ENCODE measurements at places on chromosomes 4 and X.

GRCh38 chrX:14851526-14851925, 21.3 kb downstream of the FANCB start:
- no peak for DNase-seq

DNA sequence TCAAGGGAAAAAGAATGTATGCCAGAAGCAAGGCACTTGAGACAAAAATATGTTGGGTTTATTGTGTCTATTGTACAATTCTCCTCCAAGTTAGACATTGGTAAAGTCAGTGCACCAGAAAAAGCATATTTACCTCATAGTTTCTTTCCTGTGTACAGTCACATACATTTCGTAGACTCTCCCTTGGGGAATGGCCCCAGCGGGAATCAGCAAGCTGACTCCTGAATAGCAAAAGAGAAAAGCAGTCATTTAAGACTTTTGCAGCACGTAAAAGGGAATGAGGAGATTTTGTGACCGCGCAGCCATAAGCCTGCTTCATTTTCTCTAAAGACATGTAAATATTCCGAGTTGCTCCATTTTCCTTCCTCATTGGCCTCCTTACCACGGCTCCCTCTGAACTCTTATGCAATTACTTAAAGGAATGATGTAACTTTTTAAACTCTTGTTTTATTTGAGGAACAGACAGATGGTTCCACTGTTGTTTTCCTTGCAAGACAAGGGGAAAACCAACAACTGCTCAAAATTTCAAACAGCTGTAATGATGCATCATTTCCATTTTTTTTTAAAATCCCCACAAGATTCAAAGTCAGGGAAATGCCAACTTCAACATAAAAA, 332.7 kb downstream of the UNC5C start:
- DNase-seq = no peak

DNA sequence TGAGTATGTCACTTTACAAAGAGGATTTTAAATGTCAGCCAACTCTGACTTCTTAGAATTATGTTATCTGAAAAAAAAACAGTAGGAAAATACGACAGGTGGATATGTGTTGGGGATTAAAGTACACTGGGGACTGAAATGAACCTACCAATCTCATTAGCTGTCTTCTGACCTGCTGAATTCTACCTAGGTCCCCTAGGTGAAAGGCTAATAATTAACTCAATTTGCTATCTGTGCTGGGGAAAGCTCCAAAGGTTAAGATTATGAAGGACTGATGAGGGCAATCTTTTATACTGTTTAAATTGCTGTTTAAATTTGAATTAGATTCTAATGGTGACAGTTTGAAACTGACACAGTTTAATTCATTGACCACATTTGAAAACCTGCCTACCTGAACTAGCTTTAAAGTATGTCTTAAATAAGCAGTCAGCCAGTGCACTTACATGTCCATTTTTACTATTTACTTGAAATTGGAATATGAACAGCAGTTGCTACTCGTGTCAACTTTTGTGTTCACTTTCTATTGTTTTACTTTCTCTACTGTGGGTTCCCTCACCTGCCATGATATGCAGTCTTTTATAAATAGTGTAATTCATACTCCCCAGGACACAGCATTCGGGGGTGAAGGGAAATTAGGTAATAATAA, 977.3 kb downstream of the C4orf33 start:
- no peak for DNase-seq

DNA sequence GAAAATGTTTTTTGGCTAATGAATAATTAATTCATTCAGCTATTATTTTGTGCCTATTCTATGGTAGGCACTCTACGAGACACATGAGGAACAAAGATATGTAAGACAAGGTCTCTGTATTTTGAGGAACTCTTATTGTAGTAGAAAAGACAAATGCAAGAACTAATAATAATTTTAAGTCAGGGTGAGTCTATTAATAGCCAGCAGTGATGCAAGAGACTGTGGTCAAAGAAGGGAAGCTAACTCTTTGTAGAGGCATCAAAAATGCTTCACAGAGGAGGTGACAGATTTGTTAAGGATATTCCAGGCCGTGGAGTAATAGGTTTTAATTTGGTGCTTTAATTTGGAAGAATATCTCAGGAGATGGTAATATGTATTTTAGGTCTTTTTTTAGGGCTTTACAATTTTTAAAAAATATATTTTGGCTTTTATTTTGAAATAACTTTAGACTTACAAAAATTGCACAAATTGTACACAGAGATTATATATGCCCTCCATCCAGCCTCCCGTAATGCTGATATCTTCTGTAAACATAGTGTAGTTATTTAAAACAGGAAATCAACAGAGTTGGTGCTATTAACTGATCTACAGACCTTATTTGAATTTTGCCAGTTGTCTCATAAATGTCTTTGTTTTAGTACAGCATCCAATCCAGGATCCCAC, 48.1 kb downstream of the DCLK2 start:
- DNase-seq = no peak

GRCh38 chr4:79991601-79992000, 81.4 kb downstream of the ANTXR2 start:
- DNase-seq = no peak

DNA sequence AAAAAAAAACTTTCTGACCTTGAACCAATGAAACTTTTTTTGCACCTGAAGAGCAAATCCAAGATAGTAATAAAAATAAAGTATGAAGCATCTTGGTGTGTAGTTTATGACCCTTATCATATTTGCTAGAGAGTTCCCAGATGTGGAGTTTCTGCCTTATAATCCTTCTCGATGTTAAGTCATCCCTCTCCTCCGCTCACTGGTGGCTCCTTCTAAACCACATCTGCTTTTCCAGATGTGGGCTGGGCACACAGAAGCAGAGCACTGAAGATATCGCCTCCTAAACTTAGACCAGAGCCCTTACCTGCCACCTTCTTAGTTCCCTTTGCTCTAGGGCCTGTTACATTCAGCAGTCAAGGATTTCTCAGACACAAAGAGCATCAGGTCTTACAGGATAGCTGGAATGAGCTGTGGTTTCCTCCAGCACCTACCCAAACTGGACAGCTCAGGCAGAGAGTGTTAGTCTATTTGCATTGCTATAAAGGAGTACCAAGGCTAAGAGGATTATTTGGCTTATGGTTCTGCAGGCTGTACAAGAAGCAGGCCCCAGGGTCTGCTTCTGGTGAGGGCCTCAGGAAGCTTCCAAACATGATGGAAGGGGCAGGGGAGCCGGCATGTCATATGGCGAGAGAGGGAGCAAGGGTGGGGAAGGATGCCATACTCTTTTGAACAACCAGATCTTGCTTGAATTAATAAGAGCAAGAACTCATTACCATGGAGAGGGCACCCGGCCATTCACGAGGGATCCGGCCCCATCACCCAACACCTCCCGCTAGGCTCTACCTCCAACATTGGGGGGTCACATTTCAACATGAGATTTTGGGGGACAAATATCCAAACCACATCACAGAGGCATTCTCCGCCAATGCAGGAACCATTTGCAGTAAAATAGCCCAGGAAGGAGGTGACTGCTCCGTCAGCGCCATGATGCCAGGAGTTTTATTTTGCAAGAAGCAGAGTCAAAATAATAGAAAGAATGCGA, 75.6 kb upstream of the HELT start:
- no peak for DNase-seq

- no peak for DNase-seq
Observed at GRCh38 chr4:74583089-74583700, 138.3 kb downstream of the AREG start.

DNA sequence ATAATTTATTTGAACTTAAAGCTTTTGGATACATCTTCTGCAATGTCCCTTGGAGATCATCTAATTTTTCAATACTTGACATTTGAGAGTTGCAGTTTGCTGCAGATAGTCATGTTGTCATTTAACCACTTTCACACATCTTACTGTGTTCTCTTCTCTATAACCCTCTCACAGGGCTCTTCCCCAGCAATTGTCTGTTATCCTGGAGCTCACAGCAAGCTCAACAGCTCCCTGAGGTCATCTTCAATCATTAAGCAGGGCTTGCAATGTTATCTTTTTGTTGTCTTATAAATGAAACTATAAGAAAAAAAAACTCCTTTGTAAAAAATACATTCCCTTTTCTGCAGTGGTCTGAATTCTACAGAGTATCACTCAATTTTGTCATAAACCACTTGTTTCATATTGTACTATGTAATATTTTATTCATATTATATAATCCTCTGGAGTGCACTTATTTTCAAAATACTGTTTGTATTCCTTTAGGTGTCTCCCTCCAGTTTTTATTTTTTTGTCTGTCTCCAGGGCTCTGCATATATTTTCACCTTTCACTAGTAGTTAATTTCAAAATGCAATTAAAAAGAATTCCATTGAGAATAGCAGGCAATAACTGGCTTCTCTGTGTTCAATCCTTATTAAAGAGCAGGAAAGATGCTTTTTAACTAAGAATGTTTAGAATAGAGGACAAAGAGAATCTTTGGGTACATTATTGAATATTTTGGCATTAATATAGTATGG, 106.3 kb upstream of the ARSJ start:
- no peak for DNase-seq
